HFFc6 (cell line): ENCODE measurements at places on chromosomes 7 and 10. TPM values are rescaled to one million over a fixed set of nuclear protein-coding genes. Genes with fewer than 3 reads are reported as not detected.

DNA sequence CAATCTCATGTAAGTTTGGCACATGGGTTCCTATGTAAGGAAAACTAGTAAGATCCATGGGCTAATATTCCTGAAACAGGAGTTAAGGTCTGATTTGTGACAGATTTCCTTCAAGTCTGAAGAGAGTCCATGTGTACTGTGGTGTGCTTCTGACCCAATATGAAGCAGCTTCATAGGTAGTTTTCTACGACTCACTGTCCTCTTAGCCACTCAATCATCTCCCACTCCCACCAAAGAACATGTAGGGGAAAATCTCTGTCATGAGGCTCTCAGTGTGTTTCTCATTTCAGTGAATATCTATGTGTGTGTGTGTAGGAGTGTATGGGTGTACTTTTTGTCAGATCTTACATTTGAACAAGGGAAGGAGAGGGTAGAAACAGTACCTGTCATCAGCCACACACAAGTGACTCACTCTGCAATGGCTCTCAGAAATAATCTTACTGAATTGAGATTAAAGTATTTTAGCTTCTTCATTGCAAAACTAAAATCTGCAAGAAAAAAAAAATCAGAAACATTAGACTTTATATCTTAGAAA lies 31.1 kb downstream of the RELN start:
- DNase-seq: no peak

DNA sequence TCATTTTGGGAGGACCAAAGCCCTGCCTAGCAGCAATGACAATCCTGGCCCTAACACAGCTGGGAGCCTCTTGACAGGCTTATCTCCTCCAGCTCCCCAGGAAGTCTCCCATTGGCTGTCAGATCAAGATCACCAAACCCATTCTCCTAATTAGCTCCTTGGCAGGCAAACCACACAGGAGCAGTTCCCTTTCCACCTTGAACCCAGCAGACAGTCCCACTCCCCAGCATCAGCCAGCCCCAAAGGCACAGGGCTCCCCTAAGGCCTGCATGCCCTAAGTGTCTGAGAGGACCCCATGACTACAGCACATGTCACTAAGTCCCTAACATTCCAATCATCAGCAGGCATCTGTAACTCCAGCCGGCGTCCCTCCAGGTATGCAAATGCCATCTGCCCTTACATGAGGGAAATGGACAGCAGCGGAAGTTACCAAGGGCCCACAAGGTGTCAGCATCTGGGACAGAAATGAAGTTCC lies 348.5 kb downstream of the KCNMA1 start:
- DNase-seq: no peak

- no peak for DNase-seq
These were observed 622 bp downstream of the WNT16 start for GRCh38 chr7:121329191-121330052.

DNA sequence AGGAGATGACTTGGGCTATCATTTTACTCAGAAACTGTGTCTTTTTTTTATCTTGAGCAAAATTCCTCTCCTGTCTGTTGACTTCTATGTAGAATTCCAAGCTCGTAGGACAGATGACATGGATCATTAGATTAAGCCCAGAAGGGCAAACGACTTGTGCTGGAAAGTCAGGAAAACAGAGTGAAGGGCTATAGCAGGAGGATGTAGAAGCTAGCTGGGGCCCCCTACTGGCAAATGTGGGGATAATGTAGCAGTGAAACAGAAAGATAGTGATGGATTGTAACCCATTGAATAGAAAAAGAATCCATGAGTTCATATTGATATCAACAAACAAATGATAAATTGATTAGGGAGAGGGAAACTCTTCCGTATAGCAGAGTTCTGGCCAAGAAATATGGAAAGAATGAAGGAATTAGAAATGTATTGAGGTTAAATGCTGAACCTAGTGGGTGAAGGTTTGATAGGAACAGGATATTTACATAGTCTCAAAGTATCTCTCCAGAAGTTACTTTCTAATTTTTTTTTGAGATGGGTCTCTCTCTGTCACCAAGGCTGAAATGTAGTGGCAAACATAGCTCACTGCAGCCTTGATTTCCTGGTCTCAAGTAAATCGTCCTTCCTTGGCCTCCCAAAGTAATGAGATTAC lies 103.6 kb downstream of the LYZL1 start:
- peak; percentile 18 for DNase-seq

GRCh38 chr7:4201566-4201965 lies 480.5 kb upstream of the FOXK1 start:
- no peak for DNase-seq

- DNase-seq: peak; percentile 86
These were observed 286.8 kb downstream of the PARD3 start for GRCh38 chr10:34528320-34528719.

DNA sequence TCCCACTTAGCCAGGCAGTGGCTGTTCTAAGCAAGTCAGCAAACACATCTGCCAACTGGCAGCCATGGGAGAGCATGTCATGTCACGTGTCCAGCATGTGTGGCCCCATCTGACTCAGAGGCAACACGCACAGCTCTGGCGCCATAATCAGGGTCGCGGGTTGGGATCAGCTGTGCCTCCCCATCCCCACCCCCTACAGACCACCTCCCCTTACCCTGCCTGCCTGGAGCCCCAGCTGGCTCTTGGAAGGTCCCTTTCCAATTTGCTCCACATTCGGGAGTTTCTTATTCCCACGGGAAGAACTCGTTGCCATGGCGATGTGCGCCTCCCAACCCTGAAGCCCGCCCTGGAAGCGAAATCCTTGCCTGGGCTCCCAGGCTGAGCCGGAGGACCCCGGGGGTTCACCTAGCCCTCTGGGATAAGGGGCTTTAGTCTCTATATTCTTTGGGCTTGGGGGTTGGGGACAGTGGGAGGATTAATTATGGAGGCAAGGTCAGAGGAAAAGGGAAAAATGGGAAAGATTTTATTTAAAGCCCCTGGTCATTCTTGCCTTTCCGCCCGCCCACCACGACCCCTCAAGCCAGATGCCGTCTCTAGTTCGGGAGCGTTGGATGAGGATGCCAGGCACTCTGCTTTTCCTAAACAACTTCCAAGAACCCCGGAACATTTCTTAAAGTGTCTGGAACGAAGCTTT lies 283.7 kb downstream of the ZEB1 start:
- DNase-seq: peak; percentile 68

DNA sequence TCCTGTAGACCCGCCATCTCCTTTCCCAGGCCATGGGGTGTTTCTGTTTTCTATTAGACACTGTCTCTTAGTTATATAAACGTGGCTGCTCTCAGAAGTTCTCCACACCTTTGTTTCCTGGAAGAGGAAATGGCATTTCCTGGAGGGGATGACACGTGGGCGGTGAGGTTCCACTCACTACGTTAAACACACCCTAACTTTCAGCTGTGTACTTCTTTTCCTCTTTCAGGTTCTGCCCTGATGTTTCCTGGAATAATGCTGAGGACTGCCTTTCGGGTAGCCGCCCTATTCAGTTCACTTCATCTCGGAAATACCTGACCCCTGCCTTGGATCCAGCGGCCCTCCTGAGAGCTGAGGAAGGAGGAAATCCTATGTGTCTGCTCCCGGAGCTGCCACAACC lies 3.4 kb upstream of the PRKCQ start:
- no peak for DNase-seq

DNA sequence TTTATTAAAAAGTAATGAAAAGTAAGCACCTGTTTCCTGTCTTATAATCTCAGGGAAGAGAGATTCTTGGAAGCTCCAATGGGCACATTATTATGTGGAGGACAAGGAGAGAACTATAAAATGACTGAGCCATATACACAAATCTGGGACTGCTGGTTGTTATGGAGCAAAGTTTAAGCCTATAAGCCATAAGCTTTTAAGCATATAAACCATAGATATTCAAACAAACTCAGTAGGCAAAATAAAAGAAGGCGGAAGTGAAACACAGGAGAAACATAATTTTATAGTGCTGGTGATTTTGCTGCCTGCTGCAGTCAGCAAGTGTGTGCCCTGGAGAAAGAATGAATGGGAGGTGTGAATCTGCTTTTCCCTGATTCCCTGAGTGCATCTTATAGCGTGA lies 274.4 kb downstream of the KIF20B start:
- DNase-seq: no peak

GRCh38 chr10:24448351-24448999 lies 239.5 kb downstream of the KIAA1217 start:
- DNase-seq: peak; percentile 54

DNA sequence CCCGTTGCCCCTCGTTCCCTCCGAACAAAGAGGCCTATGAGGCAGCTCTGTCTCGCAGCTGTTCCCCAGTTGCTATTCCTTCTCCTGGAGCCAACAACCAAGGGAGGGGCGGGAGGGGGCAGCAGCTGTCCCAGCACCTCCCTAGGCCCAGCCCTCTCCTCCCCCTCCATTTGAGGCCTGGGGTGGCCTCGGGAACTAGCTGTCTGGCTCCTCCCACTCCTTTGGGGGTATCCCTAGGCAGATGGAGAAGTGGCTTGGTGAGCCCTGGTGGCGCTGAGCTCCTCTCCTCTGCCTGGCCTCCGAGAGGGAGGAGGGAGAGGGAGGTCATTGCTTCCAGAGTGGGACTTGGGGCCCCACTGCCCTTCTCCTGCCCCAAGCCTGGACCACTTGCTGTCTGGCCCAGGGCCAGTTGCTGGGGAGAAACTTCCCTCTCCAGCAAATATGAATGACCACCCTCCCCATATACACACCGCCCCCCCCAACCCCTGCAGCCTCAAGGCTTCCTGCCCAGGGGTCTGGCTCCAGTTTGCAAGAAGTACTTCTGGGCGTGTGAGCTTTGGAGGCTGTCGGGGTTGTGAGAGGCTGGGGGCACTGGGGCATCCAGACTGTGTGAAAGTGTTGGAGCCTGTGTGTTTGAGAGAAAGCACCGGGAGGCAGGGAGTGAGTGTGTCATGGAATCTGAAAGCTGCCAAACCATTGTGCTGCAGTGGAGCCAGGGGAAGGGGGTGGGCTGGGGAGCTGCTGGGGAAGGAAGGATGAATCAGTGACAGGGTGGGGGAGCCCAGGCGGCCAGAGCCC lies 3.1 kb downstream of the FLNC start:
- peak; percentile 83 for DNase-seq

DNA sequence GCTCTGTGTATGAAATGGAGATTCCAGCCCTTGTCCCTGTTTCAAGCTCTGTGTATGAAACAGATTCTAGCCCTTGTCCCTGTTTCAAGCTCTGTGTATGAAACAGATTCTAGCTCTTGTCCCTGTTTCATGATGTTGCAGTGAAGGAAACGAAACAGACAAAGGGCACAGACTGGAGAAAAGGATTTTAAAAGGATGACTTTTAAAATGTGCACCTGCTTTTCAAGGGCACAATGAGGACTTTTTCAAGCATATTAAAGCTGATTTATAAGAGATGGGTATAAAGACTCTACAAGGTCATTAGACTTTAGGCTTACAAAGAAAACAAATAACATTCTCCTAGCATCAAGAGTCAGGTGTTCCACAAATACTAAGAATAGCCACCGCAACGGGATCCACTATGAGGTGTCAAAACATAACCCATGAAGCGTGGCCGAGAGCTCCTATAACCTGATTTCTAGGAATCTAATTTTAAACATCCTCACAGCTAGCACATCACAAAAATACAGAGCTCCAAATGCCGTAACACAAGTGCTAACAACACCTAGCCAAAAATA lies 29.0 kb downstream of the DIP2C start:
- DNase-seq: no peak

- peak; percentile 63 for DNase-seq
These were observed 32.9 kb upstream of the KMT2E start for GRCh38 chr7:104980841-104981671.

GRCh38 chr7:2873686-2874551 lies 29.8 kb upstream of the GNA12 start:
- DNase-seq: peak; percentile 94

GDF2 gene
- total RNA-seq: not detected in 3 replicates

WNT16 gene
- total RNA-seq: 0.11 to 0.27 TPM (median 0.18 TPM) in 3 replicates

HMX3 gene
- total RNA-seq: not detected in 3 replicates

CABCOCO1 gene
- total RNA-seq: 0.15 to 0.24 TPM (median 0.18 TPM) in 3 replicates

GLUD1 gene
- 112 to 135 TPM (median 119 TPM) in 3 replicates for total RNA-seq

ABCC2 gene
- 0.43 to 1.1 TPM (median 0.90 TPM) in 3 replicates for total RNA-seq
